ENCODE measurements at places on chromosomes 5 and 9. TPM values are rescaled to one million over a fixed set of nuclear protein-coding genes. Genes with fewer than 3 reads are reported as not detected.

The PALM2AKAP2 gene
- total RNA-seq: not detected

The PCDHGA2 gene
- not detected for total RNA-seq

The FAM200C gene
- 0.55 TPM for total RNA-seq

The GLDC gene
- total RNA-seq: 0.41 TPM

The BAAT gene
- total RNA-seq: not detected

The DNAJC18 gene
- 11.0 TPM for total RNA-seq

The TESK1 gene
- 33.8 TPM for total RNA-seq

The HTR4 gene
- total RNA-seq: not detected

The GPRIN1 gene
- 2.2 TPM for total RNA-seq

The GMCL2 gene
- total RNA-seq: not detected

The MYMK gene
- not detected for total RNA-seq

The CEL gene
- total RNA-seq: 2.2 TPM

The PCBD2 gene
- 13.7 TPM for total RNA-seq

The ZFP37 gene
- 0.98 TPM for total RNA-seq
